ENCODE measurements at places on chromosomes 3 and 15.

- DNase-seq, result no peak
These were observed 334.4 kb upstream of the THRB start for GRCh38 chr3:24829011-24829581.

GRCh38 chr3:124558991-124559845 lies 171.0 kb upstream of the UMPS start:
- DNase-seq, result no peak

DNA sequence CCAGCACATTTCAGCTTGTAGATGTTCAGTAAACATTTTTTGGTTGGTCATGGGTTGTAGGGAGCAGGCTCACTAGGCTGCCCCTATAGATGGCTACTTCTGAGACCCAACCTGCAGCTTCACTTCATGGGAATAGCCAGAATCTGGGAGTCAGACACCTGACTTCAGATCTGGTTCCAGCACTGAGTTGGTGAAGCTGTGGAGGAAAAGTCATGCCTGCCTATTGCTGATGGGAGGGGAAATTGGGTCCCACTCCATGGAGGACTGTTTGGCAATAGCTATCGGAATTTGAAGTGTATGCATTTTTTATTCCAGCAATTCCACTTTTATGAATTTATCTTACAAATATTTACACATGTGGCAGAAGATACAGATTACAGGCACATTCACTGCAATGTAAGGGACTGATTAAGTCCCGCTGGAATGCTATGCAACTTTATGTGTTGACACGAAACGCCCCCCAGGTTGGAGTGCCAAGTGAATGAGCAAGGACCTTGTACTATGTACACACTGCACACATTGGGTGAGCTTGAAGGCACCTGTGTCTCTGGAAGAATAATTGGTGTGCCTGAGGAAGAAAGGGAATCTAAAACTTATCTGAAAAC lies 7.8 kb upstream of the CCR1 start:
- no peak for DNase-seq

DNA sequence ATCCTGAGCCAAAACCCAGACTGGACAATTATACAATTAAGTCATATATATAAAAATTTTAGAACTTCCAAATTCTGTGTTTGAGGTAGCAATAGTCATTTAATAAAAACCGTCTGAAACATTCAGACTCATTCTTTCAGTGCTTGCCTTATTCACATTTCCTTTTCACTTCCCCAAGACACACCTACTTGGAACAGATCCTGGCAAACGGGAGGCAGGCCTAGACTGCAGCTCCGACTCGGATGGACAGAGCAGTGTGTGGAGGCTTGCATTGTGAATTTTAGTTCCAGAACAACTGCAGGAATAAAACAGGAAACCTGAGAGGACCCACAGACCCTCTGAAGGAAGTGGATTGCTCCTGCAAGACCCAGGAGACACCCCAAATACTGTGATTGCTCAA lies 341.4 kb downstream of the CNTN3 start:
- no peak for DNase-seq

DNA sequence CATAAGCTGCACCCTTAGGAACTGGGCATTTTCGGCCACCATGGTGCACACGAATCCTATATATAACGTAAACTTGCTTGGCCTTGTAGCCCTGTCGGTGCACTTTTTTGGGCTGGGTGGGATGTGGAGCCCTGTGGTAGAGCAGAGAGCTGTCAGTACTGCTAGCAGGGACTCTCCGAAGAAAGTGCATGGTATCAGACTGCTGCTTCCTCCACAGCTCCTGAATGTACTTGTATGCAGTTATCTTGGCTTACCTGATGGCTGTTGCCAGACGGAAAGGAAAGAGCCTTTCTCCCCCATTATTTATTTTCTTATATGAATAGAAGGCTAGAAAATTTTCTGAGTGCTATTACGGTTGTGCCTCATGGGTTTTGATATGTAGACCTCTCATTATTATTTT lies 8.4 kb downstream of the GALK2 start:
- no peak for DNase-seq

- DNase-seq, result peak; percentile 13
These were observed 12.9 kb downstream of the OPA1 start for GRCh38 chr3:193605876-193606275.

DNA sequence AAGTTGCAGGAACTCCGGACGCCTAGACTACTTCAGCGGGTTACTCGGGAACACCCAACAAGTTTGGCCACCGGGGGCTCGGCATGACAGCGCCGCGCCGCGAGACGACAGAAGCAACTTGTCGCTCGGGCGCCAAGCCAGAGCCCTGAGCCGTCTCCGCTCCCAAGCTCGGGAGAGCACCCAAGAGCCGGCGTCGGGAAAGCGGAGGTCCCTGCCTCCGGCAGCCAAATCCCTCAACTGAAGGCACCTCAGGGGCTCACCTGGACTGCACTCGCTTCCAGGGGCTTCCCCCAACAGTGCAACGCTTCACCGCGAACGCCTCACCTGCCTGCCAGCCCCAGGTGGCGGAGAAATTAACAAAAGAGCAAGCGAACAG lies 640 bp downstream of the MB21D2 start:
- no peak for DNase-seq

- DNase-seq, result no peak
These were observed 498.0 kb upstream of the CFAP20DC start for GRCh38 chr3:59547874-59548273.

GRCh38 chr3:128077202-128077624 lies 25.0 kb downstream of the SEC61A1 start:
- no peak for DNase-seq

DNA sequence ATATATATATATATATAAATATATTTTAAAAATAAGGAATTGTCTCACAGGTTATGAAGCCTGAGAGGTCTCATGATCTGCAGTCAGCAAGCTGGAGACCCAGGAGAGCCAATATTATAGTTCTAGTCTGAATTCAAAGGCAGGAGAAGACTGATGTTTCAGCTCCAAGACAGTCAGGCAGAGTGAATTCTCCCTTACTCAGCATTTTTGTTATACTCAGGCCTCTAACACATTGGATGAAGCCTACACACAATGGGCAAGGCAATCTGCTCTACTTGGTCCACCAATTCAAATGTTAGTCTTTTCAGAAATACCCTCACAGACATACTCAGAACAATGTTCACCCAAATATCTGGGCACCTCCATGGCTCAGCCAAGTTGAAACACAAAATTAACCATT lies 157.2 kb downstream of the GOLIM4 start:
- no peak for DNase-seq

DNA sequence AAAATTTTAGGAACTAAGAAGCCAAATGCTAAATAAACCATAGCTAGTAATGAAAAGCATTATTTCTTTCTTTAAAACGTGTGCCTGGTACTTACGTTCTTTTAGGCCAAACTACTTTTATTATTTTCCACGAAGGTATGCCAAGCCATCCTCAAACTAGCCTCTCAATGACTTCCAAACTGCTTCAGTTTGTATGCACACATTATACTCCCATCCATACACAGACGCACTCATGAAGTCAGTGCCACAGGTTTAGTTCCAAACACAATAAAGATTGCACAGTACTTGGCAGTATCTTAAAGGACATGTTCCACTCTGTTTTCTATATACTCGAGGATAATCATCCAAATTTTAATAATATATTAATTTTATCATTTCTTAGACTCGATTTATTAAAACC lies 609.2 kb upstream of the ZNF385D start:
- no peak for DNase-seq

DNA sequence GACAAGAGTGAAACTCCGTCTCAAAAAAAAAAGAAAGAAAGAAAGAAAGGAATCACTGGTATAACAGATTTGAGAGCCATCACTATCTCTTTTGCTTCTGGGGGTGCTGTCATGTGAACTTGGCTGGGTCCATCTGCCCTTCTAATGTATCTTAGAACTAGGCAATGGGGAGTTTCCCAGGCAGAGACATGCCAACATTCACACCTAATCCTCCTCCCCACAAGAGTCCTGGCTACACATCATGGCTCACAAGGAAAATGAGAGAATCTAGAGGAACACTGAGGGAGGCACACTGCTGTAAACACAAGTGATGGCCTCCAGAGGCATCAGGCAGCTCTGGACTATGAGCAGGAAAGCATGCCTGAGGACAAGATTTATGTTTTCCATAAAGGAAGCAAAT lies 67.8 kb upstream of the PPP2R3A start:
- DNase-seq, result no peak

All from activated naive CD8-positive, alpha-beta T cell treated with anti-CD3 and anti-CD28 coated beads, Interleukin-2, amount 50 U/mL, for 16 hours (primary cell).